ENCODE measurements at places on chromosomes 16 and 17.

GRCh38 chr17:77332981-77333685 lies 192.4 kb downstream of the SEC14L1 start:
- DNase-seq = no peak

DNA sequence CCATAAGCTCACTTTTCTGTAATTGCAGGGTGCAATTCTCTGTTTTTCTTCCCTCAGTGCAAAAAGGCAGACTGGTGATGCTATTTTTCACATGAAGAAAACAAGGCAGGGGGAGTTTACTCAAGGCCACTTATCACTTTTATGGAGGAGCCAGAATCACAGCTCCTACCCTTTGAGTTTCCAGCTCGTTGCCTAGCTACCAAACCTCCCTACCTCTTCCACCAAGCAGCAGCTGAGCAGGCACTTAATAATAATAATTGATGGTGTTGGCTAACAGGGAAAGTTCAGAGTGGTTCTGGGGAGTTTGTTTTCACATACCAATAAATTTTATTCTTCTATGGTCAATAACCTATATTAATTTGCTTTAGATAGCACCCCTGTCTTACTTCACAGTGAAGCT lies 31.9 kb upstream of the MPHOSPH6 start:
- DNase-seq = no peak

DNA sequence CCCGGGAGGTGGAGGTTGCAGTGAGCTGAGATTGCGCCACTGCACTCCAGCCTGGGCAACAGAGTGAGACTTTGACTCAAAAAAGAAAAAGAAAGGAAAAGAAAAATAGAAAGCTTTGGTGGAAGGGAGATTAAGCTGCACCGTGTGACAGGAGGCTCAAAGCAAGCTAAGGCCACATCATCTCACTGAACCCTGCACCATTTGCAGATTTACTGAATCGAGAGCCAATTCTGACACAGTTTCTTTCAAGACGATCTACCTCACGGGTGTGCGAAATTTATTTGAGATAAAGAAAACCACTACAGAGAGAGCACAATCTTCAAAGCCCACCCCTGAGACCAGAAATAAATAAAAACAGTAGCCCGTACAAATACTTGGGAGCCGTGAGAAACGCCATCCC lies 49.6 kb downstream of the RTN4RL1 start:
- DNase-seq = no peak

- DNase-seq = no peak
Measured at GRCh38 chr16:86232496-86232895, 277.8 kb upstream of the FOXF1 start.

- no peak for DNase-seq
Measured at GRCh38 chr17:50884439-50885311, 18.5 kb upstream of the TOB1 start.

DNA sequence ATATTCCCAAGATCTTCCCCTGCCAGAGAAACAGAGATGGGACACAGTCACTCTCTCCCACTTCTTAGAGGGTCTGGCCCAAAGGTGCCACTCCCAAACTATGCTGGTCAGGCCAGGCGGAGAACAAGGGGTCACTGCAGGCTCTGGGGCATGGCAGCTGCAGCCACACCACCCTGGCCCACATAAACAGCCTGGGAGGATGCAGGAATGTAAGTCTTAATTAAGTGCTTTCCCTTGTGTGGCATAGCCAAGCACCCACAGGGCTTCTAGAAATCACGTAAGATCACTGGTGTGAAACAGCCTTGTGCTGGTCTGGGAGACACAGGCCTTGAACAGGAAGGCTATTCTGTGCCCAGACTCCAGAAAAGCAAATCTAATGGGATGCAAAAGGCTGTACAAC lies 31.5 kb downstream of the ABCC12 start:
- DNase-seq = no peak

GRCh38 chr17:74779501-74779900 lies 3.4 kb upstream of the NAT9 start:
- no peak for DNase-seq

GRCh38 chr17:72188801-72189200 lies 68.0 kb downstream of the SOX9 start:
- no peak for DNase-seq

GRCh38 chr17:76402711-76403110 lies 18.3 kb downstream of the SPHK1 start:
- DNase-seq = no peak

DNA sequence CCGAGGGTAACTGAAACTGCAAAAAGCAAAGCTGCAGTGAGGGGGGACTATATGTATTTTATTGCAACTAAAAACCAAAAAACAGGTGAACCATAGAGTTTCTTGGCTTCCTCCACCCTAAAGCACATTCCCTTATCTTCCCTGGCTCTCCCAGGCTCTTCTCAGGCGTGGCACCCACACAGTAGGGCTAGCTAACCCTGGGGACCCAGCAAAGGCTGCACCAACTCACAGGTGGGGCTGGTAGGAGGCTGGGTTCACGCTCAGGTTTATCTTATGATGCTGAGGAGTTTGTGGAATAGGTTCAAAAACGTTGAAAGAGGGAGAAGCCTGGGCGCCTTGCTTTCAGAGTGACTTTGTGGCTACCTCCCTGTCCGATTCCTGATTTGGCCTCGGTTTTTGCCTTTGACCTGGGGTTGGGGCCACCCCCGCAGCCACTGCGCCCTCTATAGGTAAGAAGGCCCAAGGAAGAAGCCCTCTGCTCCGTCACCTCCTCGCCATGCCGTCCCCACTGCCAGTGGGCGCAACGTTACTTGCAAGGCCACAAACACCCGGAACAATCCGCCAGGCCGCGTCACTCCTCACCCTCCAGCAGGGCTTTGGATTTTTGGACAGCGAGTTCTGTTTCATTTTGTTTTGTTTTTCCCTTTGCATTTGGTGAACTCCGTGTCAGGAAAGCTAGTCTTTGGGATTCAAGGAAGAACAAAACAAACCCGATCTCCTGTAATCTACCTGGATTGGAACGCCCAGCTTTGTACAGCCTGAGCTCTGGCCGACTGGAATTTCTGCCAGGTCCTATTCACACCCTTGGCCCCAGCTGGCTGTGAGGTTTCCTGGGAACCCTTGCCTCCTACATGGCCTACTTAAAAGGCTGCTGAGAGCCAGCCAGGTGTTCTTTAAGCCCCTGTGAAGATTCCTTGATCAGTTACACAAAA lies 60.8 kb downstream of the TBC1D16 start:
- no peak for DNase-seq

DNA sequence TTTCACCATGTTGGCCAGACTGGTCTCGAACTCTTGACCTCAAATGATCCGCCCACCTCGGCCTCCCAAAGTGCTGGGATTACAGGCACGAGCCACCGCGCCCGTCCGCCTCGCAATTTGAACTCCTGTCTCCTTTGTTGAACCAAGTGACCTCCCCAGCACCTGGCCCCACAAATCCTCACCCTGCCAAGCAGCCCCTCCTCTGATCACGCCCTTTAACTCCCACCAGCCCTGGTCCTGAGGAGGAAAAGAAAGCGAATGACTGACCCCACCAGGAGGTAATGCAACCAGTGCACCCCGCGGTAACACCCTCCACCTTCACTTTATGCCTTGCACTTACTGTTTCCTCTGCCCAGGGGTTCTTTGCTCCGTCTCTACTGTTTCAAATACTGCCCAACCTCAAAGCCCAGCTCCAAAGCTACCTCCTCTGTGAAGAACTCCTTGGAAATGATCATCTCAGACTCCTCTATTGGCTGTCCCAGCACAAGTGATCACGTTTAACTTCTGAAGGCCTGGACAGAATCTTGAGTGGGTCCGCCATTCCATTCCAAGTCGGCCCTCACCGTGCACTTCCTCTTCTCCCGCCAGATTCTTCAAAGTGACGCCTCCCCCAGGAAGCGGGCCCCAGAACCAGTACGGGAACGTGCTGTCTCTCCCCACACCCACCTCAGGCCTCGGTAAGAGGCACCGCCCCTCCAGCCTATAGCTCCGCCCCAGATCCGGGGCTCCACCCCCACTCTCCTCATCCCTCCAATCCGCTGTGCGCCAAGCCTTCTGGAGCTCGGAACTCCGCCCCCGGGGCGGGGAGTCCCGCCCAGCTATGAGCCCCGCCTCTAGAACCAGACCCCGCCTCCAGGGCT lies 4.4 kb downstream of the CD19 start:
- peak; percentile 70 for DNase-seq

DNA sequence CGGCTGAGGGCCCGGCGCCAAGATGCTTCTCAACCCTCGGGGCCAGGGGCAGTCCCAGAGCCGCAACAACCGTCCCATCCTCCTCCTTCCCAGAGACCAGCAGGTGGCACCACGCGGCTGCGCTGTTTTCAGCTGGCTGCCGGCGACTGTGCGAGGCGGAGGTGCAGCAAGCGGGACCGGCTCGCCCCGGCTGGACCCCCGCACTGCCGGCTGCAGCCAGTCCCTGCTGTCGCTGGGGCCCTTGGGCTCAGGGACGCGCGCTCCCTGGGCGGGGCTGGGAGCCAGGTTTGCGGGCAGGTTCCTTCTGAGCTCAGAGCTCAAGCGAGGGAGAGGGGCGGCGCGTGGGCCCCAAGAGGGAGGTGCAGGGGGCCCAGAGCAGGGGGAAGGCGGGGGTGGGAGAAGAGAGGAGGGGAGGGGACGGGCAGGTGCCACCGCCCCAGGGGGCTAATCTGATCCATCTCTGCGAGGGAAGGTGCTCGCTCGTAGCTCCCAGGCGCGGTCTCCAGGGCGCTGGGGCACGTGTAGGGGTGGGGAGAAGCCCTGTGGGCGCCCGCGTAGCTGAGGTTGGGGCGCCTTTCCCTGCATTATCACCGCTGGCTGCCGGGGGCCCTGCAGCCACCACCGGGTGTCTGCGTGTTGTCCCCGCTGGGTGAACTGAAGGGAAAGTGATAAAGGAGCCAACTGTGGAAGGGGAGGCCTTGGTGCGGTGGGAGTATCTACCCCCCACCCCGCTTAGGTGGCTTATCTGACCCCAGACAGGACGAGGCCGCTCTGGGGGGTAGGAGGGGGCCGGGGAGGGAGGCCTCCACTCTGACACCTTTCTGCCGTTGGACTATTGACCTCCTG lies 24.2 kb downstream of the STAT5A start:
- DNase-seq = peak; percentile 74

DNA sequence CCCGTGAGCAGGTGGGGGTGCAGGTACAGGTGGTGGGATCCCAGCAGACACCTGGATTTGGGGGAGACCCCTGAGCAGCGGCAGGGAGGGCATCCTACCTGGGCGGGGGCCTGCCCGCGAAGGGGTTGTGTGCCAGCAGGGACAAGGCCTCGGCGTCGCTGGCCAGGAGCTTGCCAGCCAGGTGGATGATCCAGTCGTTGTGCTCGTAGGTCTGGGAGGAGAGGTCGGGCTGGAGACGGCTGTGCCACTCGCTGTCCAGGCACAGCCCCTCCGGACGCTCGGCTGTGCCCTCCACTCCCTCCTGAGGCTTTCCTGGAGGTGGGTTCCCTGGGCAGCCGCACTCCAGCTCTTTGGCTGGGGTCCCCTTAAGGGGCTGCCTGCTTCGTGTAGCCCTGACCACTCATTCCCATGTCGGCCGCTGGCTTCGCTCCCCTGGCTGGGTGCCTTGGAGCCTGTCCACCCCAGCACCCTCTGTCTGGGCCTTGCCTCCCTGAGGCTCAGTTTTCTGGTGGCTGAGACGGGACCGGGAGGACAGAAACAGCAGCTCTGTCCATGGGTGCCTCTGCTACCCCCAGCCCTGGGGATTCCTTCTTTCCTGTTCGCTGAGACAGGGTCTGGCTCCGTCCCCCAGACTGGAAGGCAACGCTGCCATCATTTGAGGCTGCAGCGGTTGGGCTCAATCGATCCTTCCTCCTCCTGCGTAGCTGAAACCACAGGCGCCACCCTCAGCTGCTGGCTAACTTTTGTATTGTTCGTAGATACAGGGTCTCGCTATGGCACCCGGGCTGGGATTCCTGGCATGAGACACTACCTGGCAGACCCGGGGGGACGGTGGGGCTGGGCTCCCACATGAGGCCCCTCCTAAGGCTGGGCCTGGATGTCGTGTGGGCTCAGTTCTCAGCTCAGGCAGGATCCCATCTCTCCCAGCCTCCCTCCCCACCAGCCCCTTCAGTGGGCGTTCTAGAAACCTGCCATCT lies 68.6 kb upstream of the GNG13 start:
- DNase-seq = no peak

DNA sequence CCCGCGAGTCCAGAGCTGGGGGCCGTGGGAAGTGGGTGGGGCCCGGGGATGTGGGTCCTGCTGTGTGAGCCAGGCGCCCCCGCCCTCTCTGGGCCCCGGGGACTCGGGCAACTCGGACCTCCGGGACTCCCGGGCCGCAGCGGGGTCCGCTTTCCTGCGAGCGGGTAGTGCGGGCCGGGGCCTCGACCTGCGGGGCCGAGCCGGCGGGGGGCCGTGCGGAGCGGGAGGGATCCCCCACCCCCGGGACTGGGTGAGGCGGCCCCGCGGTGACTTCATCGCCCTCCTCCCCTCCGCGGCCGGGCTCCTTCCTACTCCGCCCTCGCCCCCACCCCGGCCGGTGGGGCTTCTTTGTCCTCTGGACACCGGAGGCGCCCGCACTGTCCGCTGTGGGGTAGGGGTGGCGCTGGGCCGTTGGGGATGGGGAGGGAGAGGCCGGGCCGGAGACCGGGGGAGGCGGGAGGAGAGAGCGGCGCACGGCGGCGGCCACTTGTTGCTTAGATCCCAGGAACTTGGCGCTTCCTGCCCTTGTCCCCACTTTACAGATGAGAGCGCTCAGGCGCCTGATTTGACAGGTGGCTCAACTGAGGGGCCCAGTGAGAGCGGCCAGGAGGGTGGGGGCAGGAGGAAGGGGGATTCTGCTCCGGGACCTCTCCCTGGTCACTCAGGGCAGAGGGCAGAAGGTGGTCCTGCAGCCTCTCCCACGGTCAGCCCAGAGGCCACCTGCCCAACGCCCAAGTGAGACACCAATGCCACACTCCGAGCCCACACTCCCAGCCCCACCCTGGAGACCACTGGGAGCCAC lies 874 bp downstream of the CMTM3 start:
- DNase-seq = no peak

DNA sequence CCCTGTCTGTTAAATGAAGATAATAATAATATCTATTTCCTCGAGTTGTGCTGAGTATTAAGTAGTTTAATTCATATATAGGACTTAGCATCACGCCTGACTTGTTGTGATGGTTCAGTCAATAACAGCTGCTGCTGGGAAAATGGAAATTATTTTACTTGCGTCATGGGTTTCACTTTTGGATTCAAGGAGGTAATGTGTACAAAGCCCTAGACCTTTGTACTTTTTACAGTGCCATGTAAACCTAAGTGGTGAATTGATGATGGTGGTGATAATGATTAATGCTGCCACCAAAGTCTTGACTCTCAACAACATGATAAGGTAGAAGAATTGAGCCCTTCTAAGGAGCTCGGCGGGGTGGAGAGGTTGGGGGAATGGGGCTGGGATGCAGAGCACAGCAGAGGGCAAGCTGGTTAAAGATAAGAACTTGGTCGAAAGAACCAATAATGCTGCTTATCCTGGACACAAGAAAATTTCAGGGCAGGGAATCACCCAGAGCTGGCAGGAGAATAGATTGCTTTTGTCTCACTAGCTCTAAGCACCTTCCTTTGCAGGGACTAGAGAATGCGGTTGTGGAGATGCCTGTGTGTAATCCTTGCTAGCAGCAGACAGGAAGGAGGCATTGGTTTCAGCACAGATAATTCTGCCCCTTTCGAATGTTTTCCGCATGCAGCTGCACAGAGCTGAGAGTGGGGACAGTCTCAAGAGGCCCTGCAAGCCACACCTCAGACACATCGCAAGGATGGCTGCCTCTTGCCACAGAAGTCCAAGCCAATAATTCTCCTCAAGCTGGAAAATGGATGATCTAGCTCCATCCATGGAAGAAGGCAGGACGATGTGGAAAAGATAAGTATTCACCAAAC lies 187.1 kb downstream of the TMEM114 start:
- DNase-seq = no peak

Data from T-helper 17 cell (primary cell).